ENCODE measurements at places on chromosomes 2 and 18.

DNA sequence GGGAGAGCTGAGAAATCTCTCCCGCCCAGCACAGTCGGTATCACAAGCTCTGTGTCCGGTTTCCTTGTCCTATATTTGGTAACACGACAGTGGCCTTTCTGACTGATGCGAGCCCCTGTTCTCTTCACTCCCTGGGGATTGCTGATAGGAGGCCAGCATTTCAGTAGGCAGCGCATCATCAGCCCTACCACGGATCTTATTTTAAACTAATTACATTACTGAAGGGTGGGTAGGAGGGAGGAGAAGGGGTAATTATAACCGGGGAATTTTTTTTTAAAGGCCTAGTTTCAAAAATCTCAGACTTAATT lies 125.6 kb upstream of the LGALSL start:
- DNase-seq = no peak

- DNase-seq = no peak
These were observed 530 bp downstream of the GALNT1 start for GRCh38 chr18:35581898-35582641.

GRCh38 chr2:204343685-204344084 lies 201.6 kb upstream of the PARD3B start:
- DNase-seq = no peak

- no peak for DNase-seq
These were observed 193.1 kb downstream of the L3MBTL4 start for GRCh38 chr18:6221602-6222014.

GRCh38 chr2:27351802-27352598 lies 4.6 kb downstream of the GTF3C2 start:
- no peak for DNase-seq

GRCh38 chr18:59576541-59577385 lies 120.5 kb downstream of the CCBE1 start:
- no peak for DNase-seq

DNA sequence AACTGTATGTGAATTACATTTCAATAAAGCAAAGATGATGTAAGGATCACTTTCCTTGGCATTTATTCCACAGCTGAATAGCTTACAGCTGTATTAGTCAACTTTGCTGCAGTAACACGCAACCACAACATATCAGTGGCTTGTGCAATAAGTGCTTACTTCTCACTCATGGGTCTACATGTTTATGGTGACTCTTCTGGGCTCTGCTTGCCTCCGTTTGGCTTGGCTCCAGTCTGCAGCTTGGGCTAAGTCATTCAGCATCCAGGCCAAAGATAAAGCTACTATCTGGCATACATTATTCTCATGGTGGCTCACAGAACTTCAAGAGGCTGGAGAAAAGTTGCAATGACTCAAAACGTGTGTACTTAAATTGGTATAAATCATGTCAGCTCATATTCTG lies 355.0 kb downstream of the RNF144A start:
- peak; percentile 80 for DNase-seq

GRCh38 chr2:197964720-197965119 lies 160.3 kb downstream of the PLCL1 start:
- DNase-seq = no peak

GRCh38 chr2:25806941-25807340 lies 71.3 kb downstream of the ASXL2 start:
- DNase-seq = peak; percentile 53

DNA sequence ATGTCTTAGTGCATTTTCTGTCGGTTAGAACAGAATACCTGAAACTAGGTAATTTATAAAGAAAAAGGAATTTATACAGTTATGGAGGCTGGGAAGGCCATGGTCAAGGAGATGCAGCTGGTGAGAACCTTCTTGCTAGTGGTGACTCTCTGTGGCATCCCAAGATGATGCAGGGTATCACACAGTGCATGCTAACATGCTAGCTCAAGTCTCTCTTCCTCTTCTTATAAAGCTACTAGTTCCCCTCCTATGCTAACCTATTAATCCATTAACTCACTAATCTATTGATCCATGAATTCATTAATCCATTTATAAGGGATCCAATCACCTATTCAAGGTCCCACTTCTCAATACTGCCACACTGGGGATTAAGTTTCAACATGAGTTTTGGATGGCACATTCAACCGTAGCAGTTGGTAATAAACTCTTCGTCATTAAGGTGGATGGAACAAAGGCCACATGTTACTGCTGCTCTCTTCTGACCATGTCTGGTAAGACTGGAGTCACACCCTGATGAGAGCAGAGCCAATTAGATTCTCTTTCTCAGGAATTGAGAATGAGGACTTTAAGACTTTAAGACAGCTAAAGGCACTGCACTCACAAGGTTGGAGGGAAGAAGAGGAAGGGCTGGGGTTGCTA lies 211.6 kb upstream of the SMAD7 start:
- DNase-seq = no peak

- DNase-seq = no peak
These were observed 59.8 kb downstream of the DSEL start for GRCh38 chr18:67456711-67457110.

- DNase-seq = no peak
These were observed 1146.6 kb downstream of the RPIA start for GRCh38 chr2:89837962-89838625.

DNA sequence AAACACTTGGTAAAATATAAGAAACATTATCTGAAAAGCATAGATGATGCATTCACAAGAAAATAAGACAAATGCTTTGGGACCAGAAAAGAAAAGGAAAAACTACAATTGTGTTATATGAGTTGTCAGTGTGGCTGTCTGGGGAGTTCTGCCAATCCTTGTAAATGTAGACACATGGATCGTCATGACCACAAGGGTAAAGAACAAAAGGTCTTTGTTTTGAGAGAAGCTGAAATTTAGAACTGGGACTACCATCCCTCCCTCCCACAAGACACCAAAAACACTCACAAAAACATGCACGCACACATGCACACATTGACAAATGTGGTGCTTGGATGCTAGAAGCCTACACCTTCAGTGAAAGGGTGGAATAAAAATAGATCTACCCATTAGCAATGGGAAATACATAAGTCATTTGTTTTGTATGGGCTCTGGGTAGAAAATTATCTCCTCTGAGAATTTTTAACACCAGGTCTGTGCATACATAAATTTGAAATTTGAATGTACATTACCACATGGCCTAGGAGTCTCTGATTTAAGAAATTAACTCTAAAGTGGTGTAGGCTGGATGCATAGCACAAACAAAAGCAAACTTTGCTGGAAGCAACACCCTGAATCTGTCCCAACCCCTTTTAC lies 266.2 kb upstream of the SLC39A10 start:
- no peak for DNase-seq

DNA sequence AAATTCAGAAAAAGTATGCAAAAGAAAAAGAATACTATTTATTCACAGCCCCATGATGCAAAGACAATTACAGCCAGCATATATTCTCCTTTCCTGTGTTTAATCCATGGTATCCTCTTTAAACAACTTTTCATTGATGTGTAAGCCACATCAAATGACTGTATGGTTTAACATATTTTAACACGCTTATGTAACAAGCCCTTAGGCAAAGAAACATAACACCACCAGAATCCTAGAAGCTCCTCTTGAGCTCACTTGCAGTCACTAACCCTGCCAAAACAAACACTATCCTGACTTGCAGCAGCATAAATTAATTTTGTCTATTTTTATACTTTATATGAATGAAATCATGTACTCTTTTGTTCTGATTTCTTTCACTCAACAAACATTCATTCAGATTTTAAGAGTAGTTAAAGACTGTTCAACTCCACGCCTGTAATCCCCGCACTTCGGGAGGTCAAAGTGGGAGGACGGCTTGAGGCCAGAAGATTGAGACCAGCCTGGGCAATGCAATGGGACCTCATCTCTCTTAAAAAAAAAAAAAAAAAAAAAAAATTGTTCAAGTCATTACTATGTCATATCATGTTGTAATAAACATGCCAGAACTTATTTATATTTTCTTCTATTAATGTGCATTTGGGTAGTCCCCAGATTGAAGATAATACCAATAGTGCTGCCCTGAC lies 226.3 kb downstream of the NBAS start:
- peak; percentile 30 for DNase-seq

DNA sequence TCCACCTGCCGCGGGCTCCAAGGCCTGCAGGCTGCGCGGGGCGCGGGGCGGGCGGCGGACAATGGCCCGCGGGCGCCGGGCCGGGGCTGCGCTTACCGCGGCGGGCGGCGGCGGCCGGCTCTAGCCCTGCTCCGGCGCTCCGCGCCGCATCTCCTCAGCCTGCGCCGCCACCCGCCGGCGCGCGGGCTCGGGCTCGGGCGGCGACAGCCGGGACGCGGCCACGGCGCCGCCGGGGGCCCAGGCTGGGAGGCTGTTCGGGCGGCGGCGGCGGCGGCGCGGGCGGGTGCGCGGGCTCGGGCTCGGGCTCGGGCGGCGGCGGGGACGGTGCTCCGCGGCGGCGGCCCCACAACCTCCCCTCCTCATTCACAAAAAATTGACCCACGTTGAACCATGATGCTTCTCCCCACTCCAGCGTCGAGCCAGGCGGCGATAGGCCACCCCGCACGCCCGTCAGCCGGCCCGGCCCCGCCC lies at the start of gene HDAC4:
HDAC4 (minus strand) TSS at position 425 of the 471 bp plus-strand sequence. CDS start 48,321 bp downstream, outside the sequence.
- DNase-seq = no peak

DNA sequence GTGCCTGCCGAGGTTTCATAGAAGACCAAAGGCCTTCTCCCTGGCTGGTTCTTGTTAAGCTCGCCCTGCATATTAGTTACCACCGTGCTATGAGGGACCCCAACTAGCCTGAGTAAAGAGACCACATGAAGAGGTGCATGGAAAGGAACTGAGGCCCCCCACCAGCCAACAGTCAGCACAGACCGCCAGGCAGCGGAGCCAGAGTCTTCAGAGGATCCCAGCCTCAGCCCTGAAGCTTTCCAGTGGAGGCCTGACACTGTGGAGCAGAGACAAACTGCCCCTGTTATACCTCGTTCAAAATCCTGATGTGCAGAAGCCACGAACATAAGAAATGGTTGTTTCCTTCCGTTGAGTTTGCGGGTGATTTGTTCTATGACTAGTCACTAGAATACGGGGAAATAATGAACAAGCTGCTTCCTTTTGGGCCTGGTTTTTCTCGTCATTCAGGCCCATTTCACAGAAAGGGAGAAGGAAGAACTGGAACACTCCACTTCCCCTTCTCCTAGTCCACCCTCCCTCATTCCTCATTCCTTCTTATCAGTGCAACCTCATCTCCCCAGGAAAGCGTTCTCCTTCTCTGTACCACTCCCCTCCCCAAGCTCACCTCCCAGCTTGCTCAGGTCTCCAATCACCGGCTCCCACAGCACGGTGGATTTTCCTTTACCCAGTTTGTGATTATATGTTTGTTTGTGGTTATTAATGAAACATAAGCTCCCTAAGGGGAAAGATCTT lies 3.0 kb upstream of the GLI2 start:
- no peak for DNase-seq

DNA sequence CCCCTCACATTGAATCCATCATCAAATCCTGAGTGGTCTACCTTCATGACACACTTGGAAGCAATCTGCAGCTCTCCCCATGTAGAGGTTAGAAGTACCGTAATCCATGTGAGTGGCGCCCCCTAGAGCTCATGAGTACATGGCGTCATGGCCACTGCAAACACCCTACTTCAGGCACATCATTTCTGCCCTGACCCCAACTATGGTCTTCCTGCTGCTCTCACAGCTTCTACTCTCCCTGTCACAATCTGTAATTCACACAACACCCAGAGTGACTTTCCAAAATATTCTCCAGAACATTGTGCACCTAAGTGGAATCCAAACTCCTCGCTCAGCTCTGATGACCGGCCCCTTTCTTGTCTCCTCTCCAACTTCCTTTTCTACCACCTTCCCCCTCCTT lies 141.9 kb downstream of the ANKRD44 start:
- DNase-seq = peak; percentile 41

- DNase-seq = no peak
These were observed 24.0 kb upstream of the B3GNT7 start for GRCh38 chr2:231371430-231372054.

GRCh38 chr2:1775511-1776035 lies 31.3 kb upstream of the PXDN start:
- no peak for DNase-seq

GRCh38 chr18:4908328-4908727 lies 288.7 kb downstream of the AKAIN1 start:
- DNase-seq = no peak
